ENCODE measurements at places on chromosomes 3 and 15. TPM values are rescaled to one million over a fixed set of nuclear protein-coding genes. Genes with fewer than 3 reads are reported as not detected.

RPL35A gene
- 916 TPM for total RNA-seq

FBXL2 gene
- total RNA-seq: not detected

IQCH gene
- 1.3 TPM for total RNA-seq

LARP6 gene
- total RNA-seq: not detected

GHRL gene
- total RNA-seq: 6.9 TPM

CPA3 gene
- total RNA-seq: not detected

SLC9C1 gene
- total RNA-seq: not detected

PPARG gene
- total RNA-seq: 0.95 TPM

DOCK3 gene
- 1.5 TPM for total RNA-seq

DUOXA2 gene
- total RNA-seq: not detected

CD200R1 gene
- 18.6 TPM for total RNA-seq

RYR3 gene
- not detected for total RNA-seq

TRIM42 gene
- not detected for total RNA-seq

C3orf22 gene
- not detected for total RNA-seq

MYO5A gene
- total RNA-seq: 34.5 TPM

CGNL1 gene
- total RNA-seq: not detected

ACTC1 gene
- not detected for total RNA-seq

CHST13 gene
- not detected for total RNA-seq

GMPPB gene
- total RNA-seq: 62.8 TPM

C2CD4B gene
- 0.17 TPM for total RNA-seq

MEX3B gene
- total RNA-seq: 0.66 TPM

CCNL1 gene
- total RNA-seq: 245 TPM

CHDH gene
- 0.93 TPM for total RNA-seq

TMC3 gene
- total RNA-seq: not detected

PLA2G4D gene
- not detected for total RNA-seq

C2CD4A gene
- not detected for total RNA-seq

A4GNT gene
- not detected for total RNA-seq

MAP1A gene
- 15.0 TPM for total RNA-seq
